Stimulated activated CD4-positive, alpha-beta T cell treated with anti-CD3 and anti-CD28 coated beads, Interleukin-4, amount 100 ng/mL, for 48 hours (primary cell): ENCODE measurements at places on chromosomes 7 and 10.

DNA sequence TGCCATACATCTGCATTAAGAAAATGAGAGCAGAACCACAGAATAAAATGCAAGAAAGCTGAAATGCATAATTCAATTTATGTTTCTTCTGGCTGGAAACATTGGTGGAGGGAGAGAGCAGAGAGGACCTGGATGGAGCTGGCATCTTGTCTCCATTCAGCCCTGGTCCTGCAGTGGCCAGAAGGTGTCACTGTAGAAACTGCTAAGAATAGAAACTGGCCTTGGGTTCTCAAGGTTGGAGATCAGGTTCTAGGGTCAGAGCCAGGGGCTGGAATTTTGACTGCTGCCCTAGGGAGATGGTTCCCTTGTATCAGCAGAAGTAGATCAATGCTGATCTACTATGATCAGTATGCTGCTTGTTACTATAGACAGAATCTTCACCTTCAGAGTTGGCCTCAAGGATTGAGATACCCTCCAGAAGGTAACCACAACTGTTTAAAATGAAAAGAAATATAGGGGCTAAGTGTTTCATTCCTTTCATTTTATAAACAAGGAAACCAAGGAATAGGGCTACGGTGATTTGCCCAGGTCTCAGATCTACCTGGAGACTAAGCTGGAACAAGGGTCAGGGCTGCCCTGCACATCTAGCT, 13.1 kb downstream of the TAS2R41 start:
- no peak for DNase-seq

DNA sequence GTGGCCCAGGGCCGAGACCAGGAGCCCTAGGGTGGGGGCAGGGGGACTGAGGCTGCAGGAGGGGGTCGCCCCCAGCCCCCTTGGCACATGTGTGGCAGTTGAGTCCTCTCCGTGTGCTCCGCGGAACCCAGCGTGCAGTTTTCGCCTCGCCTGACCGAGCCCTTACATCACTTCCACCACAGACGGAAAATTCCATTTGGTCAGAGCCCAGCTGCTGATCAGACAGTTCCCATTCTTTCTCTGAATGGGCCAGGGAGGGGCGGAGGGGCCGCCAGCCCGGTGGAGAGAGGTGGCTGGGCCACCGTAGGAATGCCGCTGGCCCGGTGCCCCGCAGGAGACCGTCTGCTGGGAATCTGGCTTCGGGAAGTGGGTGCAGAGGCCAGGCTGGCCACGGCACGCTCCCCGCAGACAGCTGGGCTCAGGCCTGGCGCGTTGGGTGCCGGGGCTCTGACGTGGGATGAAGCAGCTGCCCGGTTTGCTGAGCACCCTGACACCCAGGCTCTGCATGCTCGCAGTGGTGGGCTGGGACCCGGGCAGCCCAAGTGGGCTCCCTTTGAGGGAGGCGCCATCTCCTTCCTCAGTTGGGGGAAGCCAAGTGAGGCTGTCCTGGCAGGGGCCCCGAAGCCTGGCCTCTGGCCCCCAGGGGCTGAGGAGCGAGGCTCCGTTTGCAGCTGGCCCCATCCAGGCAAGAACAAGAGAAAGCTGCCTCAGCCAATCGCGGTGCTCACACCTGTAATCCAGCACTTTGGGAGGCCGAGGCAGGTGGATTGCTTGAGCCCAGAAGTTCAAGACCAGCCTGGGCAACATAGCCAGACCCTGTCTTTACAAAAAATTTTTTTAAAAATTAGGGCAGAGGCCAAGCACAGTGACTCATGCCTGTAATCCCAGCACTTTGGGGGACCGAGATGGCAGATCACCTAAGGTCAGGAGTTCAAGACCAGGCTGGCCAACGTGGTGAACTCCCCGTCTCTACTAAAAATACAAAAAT, 9.9 kb downstream of the TTYH3 start:
- no peak for DNase-seq

- DNase-seq = no peak
These were observed 5.8 kb downstream of the PITX3 start for GRCh38 chr10:102235598-102235920.

- DNase-seq = no peak
These were observed 27.7 kb downstream of the CC2D2B start for GRCh38 chr10:95935429-95935828.

DNA sequence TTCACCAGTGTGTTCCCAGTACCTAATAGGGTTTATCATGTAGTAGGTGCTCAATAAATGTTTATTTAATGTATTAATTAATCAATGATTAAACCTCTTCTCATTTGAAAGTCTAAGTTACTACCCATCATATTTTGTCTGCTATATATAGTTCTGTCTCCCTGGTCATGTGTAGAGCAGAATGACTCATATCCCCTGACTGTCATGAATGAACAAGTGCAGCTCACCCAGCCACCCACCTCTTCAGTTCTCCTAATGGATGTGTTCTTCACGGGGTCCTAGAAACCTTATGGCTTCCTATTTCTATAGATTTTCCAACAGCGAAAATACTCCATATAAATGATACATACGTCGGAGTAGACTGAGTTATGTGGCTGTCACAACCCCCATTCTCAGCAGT, 64.5 kb downstream of the HIF1AN start:
- no peak for DNase-seq

DNA sequence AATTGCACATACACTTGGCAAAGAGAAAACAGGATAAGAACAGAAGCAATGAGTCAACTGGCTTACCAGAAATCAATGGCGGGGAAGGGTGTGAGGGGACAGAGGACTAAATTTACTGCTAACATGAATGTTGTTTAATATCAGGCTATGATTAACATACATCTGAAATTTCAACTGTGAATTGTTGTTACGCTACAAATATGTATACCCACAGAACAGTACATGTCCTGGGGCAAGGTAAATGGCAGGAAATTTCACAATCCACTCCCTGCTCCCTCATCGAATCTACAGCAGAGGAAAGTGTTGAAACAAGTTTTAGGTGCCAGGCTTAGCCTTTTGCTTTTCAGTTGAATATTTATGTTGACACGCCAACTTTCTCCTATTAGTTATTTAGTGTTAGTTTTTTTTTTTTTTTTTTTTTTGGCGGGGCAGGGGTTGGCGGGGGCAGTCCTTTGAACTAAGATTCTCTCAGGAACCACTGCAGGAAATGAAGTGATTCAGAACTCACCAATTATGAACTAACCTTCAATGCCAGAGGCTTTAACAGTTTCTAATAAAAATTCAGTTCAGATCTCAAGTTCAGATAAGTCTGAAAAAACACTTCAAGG, 99.0 kb downstream of the UBE2H start:
- DNase-seq = no peak

DNA sequence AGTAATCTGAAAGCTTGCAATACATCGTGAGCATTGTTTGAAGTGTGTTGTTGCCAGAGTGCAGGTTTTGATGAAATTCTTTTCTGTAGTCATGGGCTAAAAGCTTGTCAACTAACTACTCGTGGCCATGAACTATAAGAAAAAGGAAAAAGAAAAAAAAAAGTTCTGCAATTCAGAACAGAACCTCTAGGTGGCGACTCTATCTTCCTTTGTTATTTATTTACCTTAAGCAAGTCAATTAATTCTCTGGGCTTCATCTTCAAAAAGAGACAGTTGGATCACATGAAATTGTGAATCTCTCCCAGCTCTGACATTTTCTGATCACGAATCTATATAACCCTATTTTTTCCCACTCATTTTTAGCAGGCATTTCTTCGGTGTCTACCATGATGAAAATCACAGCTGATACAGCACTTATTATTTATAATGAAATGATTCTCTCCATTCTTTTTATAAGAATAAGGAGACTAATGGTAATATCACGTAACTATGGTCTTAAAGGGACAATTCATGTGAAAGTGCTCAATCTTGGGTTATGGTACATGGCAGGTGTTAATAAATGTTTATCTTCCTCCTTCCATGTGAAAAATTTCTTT, 18.8 kb downstream of the TMEM196 start:
- DNase-seq = no peak

DNA sequence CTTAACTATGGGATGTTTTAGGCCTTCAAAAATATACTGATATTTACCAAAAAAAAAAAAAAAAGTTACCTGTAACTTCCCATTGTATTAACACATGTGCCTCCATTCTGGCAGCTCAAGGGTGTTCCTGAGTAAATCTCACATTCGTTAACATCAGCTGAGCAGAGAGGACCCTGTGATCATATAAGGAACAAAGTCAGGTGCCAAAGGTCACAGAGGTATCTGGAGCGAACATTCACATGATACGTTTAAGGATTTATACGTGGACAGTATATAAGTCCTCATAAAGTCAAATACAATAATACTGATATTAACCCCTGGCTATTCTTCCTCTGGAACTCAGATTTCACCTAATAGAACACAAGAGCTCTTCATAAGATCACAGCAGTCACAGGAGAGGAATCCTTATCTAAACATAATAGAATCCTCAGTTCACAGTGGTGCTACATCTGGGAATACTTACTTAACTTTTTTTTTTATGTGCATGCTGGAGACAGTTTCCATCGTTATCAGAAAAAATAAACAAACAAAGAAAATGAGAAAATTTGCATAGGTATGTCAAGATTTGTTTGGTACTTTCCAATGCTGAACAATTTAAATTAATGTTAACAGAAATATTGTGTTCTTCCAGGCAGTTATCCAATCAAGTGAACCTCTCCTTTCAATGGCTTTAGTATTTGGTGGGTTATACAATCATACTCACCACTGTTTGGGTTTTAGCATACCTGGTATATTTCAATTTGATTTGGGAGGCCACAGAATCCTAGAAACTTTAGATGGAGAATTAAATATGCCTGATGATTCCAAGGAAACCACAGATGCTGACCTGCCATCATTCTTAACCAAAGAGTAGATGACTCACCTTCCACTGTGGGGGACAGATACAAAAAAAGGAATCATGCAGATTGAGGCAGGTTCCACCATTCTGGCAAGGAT, 6.6 kb downstream of the CUBN start:
- DNase-seq = no peak

DNA sequence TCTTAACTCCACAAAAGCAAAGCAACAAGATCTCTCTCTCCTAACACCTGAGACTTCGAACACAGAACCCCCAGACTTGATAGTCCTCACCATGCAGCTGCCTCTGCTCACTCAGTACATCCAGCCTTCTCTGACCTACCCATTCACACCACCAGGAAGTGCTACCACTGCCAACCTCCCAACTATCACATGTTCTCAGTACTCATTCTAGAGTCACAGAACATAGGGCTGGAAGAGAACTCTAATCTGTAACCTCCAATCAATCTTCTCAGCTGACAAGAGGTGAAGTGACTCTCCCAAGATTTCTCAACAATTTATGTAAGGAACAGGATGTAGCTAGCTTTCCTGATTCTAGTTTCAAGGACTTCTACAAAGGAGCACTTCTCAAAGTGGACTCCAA, 3.8 kb downstream of the NUDCD3 start:
- DNase-seq = no peak

DNA sequence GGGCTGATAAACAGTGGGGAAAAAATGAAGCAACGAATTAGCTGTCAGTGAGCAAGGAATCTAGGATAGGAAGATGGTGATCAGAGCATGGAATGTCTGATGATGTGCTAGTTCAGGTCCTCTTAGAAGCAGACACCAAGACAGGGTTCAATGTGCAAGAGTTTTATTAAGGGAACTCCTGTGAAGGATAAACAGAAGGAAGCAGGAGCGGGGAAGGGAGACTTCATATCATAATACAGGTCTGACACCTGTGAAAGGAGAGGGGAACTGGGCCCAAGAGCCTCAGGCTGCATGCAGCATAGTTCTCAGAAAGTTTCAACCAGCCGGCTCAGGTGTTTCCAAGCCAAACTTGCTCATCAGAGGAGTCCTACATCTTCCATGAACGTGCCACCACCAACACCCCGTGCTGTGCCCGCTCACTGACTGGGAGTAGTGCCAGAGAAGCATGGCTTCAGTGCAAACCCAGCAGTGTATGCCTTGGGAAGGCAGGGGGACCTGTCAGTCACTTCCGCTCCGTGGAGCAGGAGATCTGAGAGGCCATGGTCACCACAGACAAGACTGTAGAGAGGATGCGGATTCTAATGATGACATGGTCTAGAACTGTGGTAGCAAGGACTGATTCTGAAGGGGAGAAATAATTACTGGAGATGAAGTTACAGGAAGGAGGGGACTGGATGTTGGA, 45.8 kb downstream of the ZNF800 start:
- DNase-seq = no peak

- no peak for DNase-seq
These were observed 64.2 kb upstream of the MEOX2 start for GRCh38 chr7:15750727-15751126.

DNA sequence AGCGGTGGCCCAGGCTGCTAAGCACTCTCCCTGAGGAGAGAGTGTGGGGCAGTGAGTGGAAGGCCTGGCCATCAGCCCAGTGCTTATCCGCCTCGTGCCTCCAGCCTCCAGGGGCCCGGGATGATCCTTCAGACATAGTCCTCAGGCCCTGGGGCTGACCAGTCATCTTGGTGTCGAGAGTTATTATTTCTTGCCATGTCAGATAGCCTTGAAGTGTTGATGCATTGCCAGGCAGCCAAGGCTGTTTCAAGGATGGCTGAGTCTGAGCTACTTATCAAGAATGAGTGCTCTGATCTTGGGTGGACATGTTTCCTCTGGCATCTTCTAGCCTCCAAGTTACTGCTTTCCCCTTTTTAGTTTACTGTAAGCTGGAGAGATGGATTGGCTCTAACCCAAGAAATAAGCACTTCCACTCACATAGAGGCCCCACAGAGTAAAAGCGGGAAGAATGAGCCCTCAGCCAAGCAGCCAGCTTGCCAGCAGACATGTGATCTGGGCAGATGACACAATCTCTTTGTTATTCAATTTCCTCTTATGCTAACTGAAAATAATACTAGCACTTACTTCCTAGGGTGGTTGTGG, 136.5 kb upstream of the NAMPT start:
- no peak for DNase-seq

DNA sequence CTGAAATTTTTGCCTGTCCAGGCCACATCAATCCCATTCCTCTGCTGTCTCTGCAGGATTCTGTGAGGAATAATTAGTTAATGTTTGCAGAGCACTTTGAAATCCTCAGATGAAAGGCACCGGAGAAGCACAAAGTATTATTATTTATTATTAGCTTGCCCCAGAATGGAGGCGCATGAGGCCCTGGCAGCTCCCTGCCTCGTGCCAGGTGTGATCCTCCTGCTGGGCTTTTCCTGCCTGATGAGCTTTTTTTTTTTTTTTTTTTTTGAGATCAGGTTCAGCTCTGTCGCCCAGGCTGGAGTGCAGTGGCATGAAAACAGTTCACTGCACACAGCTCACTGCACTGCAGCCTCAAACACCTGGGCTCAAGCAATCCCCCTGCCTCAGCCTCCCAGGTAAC, 65.2 kb downstream of the TCF7L2 start:
- DNase-seq = no peak

DNA sequence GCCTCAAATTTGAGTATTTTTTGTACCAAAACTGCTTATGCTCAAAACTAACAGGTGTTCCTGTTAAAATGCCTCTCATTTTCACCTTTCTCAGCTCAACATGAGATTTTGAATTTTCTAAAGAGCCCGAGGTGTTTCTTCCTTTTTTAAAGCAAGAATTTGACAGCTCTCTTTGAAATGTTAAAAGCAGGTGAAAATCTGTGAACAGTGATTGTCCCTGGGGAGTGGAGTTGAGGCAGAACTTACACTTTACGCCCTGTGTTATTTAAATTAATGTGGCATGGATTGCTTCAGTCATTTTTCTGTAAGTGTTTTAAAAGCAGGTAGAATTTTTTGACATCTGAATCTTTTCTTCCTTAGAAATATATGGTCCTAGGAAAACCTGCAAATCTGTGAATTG, 9.2 kb upstream of the GPR15LG start:
- no peak for DNase-seq

GRCh38 chr7:148894591-148894990, 10.5 kb upstream of the EZH2 start:
- DNase-seq = no peak
